HEK293T (cell line): ENCODE measurements at places on chromosomes 3 and 15.

DNA sequence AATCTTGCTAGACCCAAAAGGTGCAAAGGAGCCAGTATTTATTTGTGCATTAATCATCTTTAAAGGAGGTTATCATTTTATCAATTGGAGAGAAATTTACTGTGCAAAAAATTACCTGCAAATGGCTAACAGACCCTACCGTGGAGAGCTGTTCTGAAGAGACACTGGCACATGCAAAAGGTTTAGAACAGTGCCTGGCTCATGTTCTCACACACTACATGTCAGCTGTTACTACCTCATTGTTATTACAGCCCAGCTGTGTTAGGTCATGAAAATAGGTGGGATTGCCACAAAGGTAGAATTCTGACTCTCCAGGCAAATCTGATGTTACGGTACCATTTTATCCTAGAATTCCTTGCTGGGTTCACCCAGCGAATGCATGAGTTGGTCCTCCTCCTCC lies 137.3 kb downstream of the SNRK start:
- no peak for DNase-seq

DNA sequence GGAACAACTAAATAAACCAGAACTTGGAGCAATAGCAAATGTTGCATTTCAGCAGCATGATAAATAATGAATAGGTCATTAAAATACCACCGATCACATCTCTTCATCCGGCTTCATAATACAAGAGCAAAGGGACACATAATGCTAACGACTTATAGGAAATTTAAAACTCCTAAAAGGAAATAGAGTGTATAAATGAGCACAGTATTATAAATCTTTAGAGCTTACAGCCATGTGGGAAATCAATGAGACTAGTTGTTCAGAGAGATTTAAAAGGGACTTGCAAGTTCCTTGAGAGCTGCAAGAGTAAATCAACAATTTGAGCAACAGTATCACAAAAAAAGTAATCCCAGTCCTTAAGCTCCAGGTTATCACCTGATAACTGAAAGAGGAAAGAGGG lies 677.0 kb downstream of the PLOD2 start:
- DNase-seq: no peak

DNA sequence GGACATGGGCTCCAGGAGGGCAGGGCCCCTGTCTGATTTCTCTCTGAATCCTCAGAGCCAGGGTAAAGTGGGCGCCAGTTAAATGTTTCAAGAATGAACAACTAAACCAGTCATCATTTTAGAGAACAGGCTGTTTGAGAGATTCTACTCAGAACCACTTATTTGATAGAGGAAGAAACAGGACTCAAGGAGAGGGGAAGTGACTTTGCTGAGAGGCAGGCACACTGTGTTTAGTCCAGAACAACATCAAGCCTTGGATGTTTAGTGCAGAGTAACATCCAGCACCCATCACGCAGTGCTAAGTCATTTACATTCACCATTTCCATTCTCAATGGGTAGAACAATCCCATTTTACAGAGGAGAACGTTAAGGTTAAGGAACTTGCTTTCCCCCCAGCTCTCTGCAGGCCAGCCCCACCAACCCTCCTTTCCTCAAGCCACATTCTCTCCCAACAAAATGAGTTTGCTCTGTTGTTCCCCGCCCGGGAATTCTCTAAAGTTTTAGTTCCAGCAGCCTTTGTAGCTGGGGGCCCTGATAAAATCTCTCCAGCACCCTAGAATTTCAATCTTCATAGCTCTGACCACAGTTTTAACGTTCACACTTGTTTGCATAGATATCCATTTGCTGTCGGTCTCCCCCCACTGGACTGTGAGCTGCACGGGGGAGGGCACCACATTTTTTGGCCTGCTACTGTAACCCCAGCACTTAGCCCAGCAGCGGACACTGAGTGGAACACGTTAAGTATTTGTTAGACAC lies 962 bp downstream of the NMNAT3 start:
- no peak for DNase-seq

- no peak for DNase-seq
Measured at GRCh38 chr3:53700441-53700840, 145.8 kb downstream of the CHDH start.

DNA sequence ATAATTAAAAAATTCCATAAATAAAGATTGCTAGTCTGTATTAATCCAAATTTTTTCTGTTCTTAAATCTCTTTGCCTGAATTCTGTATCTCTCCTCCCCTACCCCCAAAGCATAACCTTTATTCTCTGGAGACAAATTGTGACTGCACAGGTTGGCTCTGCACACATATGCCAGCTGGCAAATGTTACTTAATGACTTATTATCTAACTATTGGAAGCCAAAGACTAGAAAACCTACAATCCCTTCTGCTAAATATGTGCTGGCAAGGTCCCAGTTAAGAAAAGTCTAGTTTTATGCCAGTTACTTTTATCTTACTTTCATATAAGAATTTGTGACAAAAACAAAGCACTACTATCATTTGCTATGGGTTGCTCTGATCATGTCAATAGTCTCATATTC lies 569.3 kb downstream of the MECOM start:
- no peak for DNase-seq

GRCh38 chr3:195583831-195584542 lies at the start of gene APOD:
Gene APOD, minus strand, starts transcription at chr3:195583940. Its CDS starts 4,479 bp downstream, at chr3:195579461.
- DNase-seq: no peak

GRCh38 chr3:160869825-160870224 lies 113.8 kb downstream of the PPM1L start:
- DNase-seq: peak; percentile 15

DNA sequence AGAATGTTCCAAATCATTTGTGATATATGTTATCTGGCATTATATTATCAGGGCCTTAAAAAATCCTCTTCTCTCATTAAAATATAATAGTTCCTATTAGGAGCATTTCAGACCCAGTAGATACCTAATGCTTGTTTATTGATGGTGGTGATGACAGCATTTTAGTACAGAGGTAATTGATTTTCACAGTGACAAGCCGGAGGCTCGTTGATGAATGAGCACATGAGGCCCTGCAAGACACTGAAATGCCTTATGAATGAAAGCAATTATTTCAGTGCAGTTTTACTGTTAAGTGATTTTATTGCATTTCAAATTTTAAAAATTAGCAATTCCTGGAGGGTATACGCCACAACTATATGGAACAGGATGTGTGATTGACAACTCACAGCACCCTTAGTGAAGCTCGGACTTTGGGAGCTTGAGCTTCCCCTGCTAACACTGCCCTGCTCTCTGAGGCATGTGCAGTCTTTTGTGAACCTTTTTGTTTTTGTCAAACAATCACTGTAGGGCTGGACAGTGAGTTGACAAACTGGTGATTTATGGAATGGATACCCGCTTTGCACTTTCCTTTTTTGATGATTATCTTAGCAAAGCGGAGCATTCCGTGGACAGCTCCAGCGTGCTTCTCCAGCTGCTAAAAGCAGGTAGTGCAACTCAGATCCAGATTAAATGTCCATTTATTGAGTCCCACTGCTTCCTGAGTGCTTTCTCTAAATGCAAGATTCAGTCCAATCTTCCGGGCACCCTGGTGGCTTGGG lies 187.0 kb upstream of the ATP10A start:
- no peak for DNase-seq

DNA sequence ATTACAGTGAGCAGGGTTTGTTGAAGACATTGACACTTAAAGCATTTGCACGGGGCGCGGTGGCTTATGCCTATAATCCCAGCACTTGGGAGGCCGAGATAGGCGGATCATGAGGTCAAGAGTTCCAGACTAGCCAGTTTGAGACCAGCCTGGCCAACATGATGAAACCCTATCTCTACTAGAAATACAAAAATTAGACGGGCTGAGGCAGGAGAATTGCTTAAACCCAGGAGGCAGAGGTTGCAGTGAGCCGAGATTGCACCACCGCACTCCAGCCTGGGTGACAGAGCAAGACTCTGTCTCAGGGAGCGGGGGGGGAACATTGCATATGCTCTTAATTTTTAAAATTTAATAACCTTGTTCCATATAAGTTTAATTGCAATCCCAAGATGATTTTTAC lies 11.9 kb downstream of the STT3B start:
- no peak for DNase-seq

GRCh38 chr15:92288755-92289154 lies 104.9 kb upstream of the ST8SIA2 start:
- DNase-seq: no peak

- no peak for DNase-seq
Measured at GRCh38 chr3:88013592-88013991, 45.2 kb downstream of the CGGBP1 start.

- no peak for DNase-seq
Measured at GRCh38 chr15:100926971-100927756, 8.0 kb downstream of the LRRK1 start.

GRCh38 chr3:30302027-30302426 lies 304.4 kb upstream of the TGFBR2 start:
- no peak for DNase-seq

GRCh38 chr3:14412831-14413380 lies 10.5 kb downstream of the SLC6A6 start:
- no peak for DNase-seq

GRCh38 chr3:170222647-170223541 lies 670 bp downstream of the PRKCI start:
- DNase-seq: peak; percentile 34

GRCh38 chr3:127196466-127197299 lies 3.8 kb downstream of the PRR23E start:
- no peak for DNase-seq

- no peak for DNase-seq
Measured at GRCh38 chr15:53522991-53523390, 236.5 kb downstream of the WDR72 start.

- DNase-seq: no peak
Measured at GRCh38 chr3:47019201-47019600, 39.7 kb downstream of the NBEAL2 start.

DNA sequence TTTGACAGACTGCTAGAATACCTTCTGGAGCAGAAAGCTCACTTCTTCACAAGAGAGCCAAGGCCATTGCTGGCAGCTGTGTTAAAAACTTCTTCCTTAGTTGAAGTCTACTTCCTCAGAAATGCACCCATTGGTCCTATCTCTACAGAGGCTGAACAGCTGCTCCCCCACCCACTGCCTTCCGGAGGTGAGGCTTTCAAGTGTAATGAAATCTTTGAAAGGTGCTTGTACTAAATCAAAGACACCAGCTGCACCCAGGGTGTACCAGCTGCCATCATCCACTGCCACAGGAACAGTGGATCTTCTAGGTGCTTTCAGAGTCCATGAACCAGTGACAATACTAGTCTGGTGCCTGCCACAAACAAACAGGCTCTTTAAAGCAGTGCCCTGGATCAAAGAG lies 26.4 kb upstream of the HERC1 start:
- DNase-seq: no peak

DNA sequence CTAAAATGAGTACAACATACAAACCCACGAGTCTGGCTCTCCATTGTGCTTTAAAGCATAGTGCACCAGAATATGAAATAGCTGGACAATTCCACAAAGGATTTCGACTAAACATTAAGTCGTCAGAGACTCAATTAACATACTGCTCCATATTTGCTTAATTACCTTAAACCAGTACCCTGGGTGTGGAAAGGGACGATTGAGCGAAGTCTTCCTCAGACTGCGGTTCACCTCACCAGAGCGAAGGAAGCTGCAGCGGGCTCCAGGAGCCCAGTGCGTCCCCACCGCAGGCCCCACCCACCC lies 218 bp upstream of the TRPC1 start:
- DNase-seq: no peak
